Fibroblast of skin of left biceps (primary cell): ENCODE measurements at places on chromosomes 11 and 22.

DNA sequence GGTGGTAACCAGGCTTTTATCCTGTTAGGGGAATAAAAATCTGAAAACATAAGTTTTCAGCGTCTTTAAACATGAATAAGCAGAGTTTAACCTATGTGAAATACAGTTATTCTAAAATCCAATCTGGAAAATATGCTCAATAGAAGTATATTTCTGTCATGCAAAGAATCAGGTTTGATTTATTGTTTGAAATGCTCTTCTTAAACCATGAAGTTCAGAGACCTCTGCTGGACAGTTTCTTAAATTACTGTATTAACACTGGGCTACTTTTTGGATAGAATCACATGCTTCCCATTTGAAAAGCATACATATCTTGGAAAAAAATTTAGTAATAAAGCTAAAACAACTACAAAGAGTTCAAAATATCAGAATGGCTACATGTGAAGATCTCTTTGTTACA lies 25.4 kb downstream of the APIP start:
- no peak for DNase-seq

DNA sequence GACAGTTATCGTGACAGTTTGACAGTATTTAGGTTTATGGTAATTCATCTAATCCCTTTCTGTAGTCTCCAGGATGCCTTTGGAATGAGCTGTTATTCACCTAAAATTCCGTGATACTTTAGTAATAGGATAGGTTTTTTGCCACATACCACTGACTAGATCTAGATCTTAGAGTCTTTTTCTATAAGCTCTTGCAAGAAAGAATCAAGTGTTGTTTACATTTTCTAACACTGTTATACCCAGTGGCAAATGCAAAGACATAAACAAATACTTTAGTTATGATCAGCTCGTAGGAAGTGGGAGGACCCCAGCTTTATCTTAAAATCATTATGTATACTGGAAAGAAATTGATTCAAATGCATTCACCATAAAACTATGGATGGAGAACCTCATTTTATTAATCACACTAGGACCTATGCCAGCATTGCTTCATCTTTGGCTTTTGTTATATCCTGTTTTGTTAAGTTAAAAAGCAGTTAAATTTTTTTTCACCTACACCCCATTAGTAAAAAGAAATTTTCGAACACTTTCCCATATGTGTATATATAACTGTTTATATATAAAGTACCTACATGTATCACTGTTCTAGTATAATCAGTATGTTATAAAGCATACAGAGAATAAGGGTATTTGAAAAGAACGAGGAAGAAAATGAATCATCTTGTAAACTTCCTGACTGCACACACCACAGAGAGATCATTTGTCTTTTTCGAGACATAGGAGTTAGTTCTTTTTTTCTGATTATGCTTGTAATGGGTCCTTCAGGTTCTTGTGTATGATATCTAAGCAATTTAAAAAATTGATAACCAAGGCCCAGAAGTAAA lies 60.9 kb downstream of the PDHX start:
- peak; percentile 73 for DNase-seq

DNA sequence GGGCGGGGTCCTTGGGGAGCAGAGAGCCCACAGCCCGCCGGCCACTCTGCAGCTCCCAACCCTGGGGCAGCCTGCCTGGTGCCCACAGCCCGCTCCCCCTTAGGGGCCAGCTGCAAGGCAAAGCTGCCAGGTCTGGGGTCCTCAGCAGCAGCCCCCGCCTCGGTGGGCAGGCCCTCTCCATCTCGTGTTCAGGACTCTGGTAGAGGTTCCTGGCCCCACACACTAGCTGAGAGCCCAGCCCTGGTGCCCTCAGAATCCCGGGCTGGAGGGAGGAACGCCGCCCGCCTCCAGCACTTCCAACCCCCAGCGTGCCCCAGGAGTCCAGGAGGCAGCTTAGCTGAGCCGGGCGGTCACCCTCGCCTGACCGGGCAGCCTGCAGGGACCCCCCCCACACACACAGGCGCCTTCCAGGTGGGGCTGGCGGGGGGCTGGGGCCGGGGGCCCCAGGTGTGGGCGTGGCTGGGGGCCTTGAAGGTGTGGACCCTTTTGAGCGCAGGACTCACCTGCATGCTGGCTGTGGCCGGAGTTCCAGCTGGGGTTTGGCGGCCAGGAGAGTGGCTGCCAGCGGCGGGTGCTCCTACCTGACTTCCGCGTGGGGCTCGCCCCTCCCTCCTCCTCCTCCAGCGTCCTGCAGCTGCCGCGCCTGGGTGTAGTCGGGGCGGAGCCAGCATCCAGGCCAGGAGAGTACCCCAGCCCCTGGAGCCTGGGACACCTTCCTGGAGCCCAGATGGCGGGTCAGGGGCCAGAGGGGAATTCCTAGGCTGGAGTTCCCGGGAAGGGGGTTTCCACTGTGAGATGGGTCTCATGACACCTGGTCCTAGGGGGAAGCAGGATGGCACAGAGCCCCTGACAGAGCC lies at the start of gene ANO9:
TSS of gene ANO9 (minus strand) at position 594 of the 857 bp plus-strand sequence. CDS start at position 509, 85 bp downstream.
- DNase-seq: no peak

DNA sequence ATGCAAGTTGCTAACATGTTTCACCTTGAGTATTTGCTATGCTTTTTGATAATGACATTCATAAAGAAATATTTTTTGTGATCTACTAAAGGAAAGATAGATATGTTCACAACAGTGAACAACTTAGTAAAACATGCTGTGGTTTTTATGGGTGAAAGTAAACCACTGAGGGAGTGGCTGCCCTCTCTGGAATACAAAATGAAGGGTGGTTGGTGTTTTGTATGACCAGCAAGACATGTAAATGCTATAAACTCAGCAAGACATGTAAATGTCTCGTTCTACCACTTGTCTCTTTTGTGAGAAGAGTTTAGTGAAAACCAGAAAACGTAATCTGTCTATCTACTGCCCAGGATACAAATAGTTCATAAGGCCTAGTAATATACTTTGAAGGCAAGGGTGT lies 7.6 kb upstream of the AMPD3 start:
- no peak for DNase-seq

DNA sequence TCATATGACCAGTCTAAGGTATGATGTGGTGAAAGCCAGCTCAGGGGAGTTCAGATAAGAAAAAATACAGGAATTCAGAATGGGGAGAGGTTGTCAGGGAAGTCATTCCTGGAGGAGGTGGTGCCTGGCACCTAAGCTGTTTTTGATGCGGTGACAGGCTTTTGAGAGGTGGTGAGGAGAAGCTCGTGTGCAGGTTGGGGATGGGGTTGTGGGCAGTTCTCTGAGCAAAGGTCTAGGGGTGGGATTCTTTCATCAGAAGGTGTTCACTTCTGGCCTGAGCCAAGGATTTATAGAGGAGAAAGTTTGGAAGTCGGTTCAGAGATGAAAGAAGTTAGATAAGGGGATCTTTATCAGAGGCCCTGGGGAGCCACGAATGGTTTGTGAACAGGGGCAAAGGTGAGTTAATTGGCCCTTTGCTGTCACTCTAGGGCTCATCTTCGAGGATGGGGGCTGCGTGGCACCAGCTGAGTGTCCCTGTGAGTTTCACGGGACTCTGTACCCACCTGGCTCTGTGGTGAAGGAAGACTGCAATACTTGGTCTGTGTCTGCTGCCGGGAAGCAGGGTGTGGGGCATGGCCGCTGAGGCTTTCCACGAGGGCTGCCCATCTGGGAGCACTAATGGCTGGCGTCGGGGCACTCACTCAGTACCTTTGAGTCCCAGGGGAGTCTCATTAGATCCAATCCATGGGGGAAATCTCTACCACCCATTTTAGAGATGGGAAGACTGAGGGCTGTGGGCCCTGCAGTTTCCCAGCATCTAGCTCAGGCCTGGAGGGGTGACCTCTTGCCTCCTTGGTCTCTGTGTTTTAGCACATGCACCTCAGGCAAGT lies 13.4 kb downstream of the OTOG start:
- DNase-seq: no peak

DNA sequence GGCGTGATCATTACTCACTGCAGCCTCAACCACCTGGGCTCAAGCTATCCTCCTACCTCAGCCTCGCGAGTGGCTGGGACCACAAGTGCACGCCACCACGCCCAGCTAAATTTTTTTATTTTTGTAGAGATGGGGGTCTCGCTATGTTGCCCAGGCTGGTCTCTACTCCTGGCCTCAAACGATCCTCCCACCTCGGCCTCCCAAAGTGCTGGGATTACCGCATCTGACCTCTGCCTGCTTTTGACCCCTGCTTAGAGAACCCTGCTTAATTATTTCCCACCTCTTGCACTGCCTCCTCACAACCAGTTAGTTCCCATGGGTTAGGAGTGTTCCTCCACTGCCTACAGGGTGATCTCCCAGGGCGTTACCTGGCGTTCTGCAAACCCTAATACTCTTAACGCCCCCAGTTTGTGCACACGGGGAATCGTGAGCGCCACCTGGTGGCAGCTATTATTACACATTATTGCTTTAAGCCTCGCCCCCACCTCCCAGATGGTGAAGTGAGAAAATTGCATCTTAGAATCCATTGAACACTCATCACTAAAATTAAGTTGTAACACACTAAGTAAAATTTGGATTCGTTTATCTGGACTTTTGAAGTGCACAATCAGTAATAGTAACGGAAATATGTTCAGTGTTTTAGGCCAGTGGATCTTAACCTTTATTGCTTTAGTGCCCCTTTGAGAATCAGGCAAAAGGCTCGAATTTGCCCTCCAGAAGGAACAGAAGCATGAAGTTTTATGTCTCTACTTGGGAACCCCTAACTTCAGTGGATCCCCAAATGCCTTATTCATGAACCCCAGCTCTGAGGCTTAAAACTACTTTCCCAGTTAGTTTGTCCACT lies 61.4 kb upstream of the ASPHD2 start:
- no peak for DNase-seq

GRCh38 chr11:5153574-5154431 lies 754 bp downstream of the OR52A1 start:
- no peak for DNase-seq

GRCh38 chr11:29534836-29535235 lies 482.0 kb downstream of the KCNA4 start:
- peak; percentile 2 for DNase-seq

GRCh38 chr22:49715450-49715849 lies 112.2 kb downstream of the BRD1 start:
- no peak for DNase-seq

- DNase-seq: no peak
Measured at GRCh38 chr11:107249054-107249453, 208.6 kb downstream of the CWF19L2 start.

- DNase-seq: no peak
Measured at GRCh38 chr11:30474151-30474954, 111.8 kb downstream of the MPPED2 start.

GRCh38 chr11:21567645-21568290 lies 625.1 kb upstream of the ANO5 start:
- DNase-seq: no peak

GRCh38 chr11:2774173-2775082 lies 74.6 kb upstream of the KCNQ1OT1 start:
- no peak for DNase-seq

- no peak for DNase-seq
Measured at GRCh38 chr11:112453601-112454577, 193.2 kb upstream of the PLET1 start.

DNA sequence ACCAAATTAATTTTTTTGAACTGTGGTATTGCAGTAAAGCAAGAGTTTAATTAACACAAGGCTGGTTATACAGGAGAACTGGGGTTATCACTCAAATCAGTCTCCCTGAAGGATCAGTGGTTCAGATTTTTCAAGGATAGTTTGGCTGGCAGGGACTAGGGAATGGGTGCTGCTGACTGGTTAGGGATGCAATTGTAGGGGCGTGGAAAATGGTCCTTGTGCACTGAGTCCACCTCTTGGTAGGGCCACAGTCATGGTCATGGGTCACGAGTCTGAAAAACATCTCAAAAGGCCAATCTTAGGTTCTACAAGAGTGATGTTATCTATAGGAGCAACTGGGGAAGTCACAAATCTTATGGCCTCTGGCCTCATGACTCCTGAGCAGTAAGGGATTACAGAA lies 27.9 kb downstream of the MCHR1 start:
- DNase-seq: no peak
